ENCODE measurements at places on chromosomes 3 and 15. TPM values are rescaled to one million over a fixed set of nuclear protein-coding genes. Genes with fewer than 3 reads are reported as not detected.

GOLGA8G gene
- total RNA-seq = not detected

IL12A gene
- 2.0 TPM for total RNA-seq

DNAJA4 gene
- 29.8 TPM for total RNA-seq

LSAMP gene
- 59.9 TPM for total RNA-seq

CCDC71 gene
- 17.9 TPM for total RNA-seq

CCR2 gene
- total RNA-seq = 0.41 TPM

ABI3BP gene
- 1.2 TPM for total RNA-seq

PARL gene
- 19.6 TPM for total RNA-seq

IL17RD gene
- 31.0 TPM for total RNA-seq

SHISA5 gene
- total RNA-seq = 81.1 TPM

ANKRD63 gene
- 2.0 TPM for total RNA-seq

SLC28A1 gene
- not detected for total RNA-seq

EPHA6 gene
- total RNA-seq = 64.8 TPM

LTF gene
- 0.41 TPM for total RNA-seq

SETD2 gene
- 77.5 TPM for total RNA-seq

PLA2G4D gene
- total RNA-seq = under 0.01 TPM

WDR72 gene
- under 0.01 TPM for total RNA-seq

PEX5L gene
- total RNA-seq = 40.8 TPM

C3orf80 gene
- 7.7 TPM for total RNA-seq

CSPG5 gene
- 115 TPM for total RNA-seq

APOD gene
- total RNA-seq = 2.9 TPM

SNX22 gene
- total RNA-seq = 7.7 TPM

FBXO40 gene
- total RNA-seq = not detected

METTL6 gene
- total RNA-seq = 86.0 TPM

PIGZ gene
- total RNA-seq = 2.9 TPM

DGKG gene
- 7.3 TPM for total RNA-seq

LYZL4 gene
- not detected for total RNA-seq

C3orf49 gene
- total RNA-seq = not detected

ALCAM gene
- total RNA-seq = 150 TPM

PTPN9 gene
- 24.9 TPM for total RNA-seq

KCNMB2 gene
- 15.1 TPM for total RNA-seq

MAP2K1 gene
- total RNA-seq = 31.0 TPM

FOXL2NB gene
- 0.41 TPM for total RNA-seq

HRH1 gene
- 2.0 TPM for total RNA-seq

ALPK3 gene
- 0.82 TPM for total RNA-seq

KATNBL1 gene
- 109 TPM for total RNA-seq

SLC12A1 gene
- total RNA-seq = 1.6 TPM

ZNF197 gene
- total RNA-seq = 62.4 TPM

RBMS3 gene
- 11.4 TPM for total RNA-seq

SLC38A3 gene
- 2.0 TPM for total RNA-seq

ZMYND10 gene
- total RNA-seq = 3.7 TPM

ATR gene
- total RNA-seq = 35.1 TPM

NOX5 gene
- under 0.01 TPM for total RNA-seq

NLGN1 gene
- total RNA-seq = 59.1 TPM

PPARG gene
- 1.2 TPM for total RNA-seq

DCBLD2 gene
- total RNA-seq = 31.4 TPM

ISG20 gene
- total RNA-seq = not detected

TTLL13 gene
- under 0.01 TPM for total RNA-seq

CELF6 gene
- total RNA-seq = 11.4 TPM

SUSD5 gene
- 2.0 TPM for total RNA-seq

AGBL1 gene
- total RNA-seq = 1.2 TPM

MYO1E gene
- total RNA-seq = 11.8 TPM

BOC gene
- total RNA-seq = 3.3 TPM

Data from frontal cortex (tissue), 4 donors.